ENCODE measurements at places on chromosomes 3 and 15.

DNA sequence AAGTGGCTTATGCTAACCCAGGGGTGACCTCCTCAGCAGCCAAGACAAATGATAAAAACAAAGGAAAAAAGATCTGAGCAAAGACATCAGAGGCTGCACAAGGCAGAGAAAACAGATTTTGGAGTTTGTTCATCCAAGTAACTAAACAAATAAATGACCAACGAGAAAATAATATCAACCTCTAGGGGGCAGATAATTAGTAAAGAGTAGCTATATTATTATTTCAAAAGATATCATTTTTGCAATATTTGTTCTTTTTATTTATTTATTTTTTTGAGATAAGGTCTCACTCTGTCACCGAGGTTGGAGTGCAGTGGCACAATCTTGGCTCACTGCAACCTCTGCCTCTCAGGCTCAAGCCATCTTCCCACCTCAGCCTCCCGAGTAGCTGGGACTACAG is 101.8 kb downstream of the PCCB start:
- H3K36me3 ChIP-seq, result no peaks in the 10 kb centered on the region
- H3K4me1 ChIP-seq, result no peaks in the 10 kb centered on the region
- no peak overlapping the region for H3K4me3 ChIP-seq
- no peaks in the 10 kb centered on the region for H3K27me3 ChIP-seq

- no peaks in the 10 kb centered on the region for H3K4me1 ChIP-seq
- H3K4me3 ChIP-seq, result no peak overlapping the region
- no peak overlapping the region for H3K27ac ChIP-seq
- DNase-seq, result no peak
Observed at GRCh38 chr3:105505170-105505569, 138.5 kb downstream of the ALCAM start.

DNA sequence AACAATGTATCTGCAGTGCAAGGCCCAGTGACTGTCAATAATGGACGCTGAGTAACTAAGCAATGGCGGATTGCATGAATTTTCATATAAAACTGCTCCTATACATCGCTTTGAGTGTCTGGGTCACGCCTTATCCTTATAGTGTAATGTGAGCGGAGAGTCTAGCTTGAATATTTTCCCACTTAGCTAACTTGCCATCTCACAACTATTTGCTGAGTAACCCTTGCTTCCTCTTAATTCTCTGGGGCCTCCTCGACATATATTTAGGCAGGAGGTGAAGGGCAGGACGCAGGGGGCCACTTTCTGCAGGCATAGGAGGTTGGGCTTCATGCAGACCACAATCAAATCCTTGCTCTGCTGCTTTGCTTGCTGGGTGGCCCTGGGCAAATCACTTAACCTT is 24.0 kb downstream of the ST8SIA2 start:
- no peak overlapping the region for H3K4me3 ChIP-seq
- no peaks in the 10 kb centered on the region for H3K27me3 ChIP-seq
- no peaks in the 10 kb centered on the region for H3K36me3 ChIP-seq
- DNase-seq, result no peak
- H3K27ac ChIP-seq, result no peak overlapping the region

GRCh38 chr15:38476120-38476519 is 22.2 kb downstream of the FAM98B start:
- H3K4me1 ChIP-seq, result peaks cover 5% of the 10 kb centered on the region
- H3K4me3 ChIP-seq, result no peak overlapping the region
- no peak for DNase-seq
- H3K27ac ChIP-seq, result no peak overlapping the region

GRCh38 chr3:127193341-127193740 is 410 bp downstream of the PRR23E start:
- no peak for DNase-seq
- no peaks in the 10 kb centered on the region for H3K36me3 ChIP-seq
- no peak overlapping the region for H3K27ac ChIP-seq
- H3K4me3 ChIP-seq, result no peak overlapping the region
- H3K27me3 ChIP-seq, result no peaks in the 10 kb centered on the region
- H3K4me1 ChIP-seq, result no peaks in the 10 kb centered on the region

DNA sequence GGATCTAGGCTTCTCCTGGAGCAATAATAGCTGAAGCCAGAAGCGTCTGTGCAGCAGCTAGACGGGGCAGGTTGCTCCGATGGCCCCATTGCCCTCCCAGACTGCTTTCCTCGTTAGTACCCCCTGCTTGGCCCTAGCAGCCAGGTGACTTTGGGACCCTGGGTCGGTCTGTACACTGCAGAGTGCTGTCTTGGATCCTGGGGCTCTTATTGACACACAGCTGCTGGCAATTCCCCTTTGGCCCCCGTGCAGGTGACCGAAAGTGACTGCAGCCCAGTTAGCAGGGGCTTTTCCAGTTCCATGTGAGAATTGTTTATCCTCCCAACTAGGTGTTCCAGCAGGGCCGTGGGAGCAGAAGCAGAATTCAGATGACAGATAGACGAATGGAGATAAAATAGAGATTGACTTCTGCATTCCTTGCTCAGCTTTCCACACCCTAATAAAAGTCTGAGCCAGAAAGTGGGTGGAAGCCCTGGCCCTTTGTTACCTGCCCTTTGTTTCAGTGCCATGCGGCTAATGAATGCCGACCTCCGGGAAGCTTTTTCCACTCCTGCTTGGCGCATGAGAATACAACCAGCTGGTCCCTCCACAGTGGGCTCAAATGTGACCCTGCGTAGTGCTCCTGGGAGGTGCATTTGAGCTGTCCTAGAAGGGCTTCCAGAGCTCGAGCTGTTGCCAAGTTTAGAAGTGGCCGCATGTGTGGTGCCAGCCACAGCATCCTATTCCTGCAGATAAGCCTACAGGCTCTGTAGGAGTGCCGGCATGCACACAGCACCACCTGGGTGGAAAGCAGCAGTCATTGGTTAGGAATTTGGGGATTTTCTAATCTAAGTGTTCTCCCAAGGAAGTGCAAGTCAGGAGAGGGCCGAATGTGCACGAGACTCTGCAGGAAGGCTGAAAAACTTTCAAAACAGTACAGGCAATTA is 94.4 kb downstream of the SLCO3A1 start:
- no peak for DNase-seq
- no peaks in the 10 kb centered on the region for H3K36me3 ChIP-seq
- no peaks in the 10 kb centered on the region for H3K27me3 ChIP-seq
- H3K4me1 ChIP-seq, result no peaks in the 10 kb centered on the region

DNA sequence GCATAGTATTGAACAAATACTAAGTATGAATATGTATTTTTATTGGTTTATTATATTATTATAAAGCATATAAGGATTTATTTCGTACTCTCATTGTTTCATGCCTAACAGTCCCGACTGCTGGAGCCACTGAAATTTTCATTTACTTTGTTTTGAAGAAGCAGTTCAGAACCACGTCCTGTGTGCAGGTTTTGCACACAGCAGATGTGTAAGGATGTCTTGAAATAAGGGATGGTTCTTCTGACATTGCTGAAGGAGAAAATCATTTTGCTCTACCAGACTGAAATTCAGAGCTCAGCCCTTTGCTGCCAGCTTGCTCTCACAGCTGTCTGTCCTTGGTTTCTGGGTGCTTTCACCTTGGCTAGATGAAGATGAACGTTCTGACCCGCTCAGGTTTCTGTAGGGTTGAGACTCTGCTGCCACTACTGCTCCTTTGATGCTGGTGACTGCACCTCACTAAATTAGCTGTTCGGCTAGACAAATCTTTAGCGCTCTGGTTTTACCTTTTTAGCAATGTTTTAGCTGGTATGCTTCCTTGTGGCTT is 54.2 kb downstream of the UBE2E1 start:
- peaks cover 26% of the 10 kb centered on the region for H3K4me1 ChIP-seq
- no peaks in the 10 kb centered on the region for H3K36me3 ChIP-seq

- no peak for DNase-seq
- no peaks in the 10 kb centered on the region for H3K36me3 ChIP-seq
- H3K27me3 ChIP-seq, result no peaks in the 10 kb centered on the region
- H3K4me3 ChIP-seq, result no peak overlapping the region
- H3K4me1 ChIP-seq, result peaks cover 28% of the 10 kb centered on the region
Observed at GRCh38 chr3:187920913-187921312, 175.6 kb upstream of the BCL6 start.

- DNase-seq, result no peak
- peak overlapping the region; percentile 41 for H3K27ac ChIP-seq
- no peak overlapping the region for H3K4me3 ChIP-seq
- no peaks in the 10 kb centered on the region for H3K27me3 ChIP-seq
Observed at GRCh38 chr15:67147396-67147949, 82.1 kb downstream of the SMAD3 start.

DNA sequence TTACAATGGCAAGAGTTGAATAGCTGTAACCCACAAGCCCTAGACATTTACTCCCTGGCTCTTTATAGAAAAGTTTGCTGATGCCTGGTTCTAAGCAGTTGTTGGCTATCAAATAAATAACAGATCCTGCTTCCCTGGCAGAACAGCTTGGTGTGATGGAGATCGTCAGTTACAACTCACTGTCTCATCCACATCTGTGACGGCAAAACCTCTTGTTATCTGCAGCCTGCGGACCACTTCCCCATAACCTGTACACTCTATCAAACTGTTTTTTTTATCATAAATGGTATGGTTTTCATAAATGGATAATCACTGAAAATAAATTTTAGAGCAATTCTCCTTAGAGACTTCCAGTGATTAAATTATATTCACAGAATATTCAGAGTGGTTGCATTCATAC is 14.1 kb downstream of the ZDHHC3 start:
- no peaks in the 10 kb centered on the region for H3K4me1 ChIP-seq
- no peak for DNase-seq
- H3K27ac ChIP-seq, result no peak overlapping the region
- peaks cover 21% of the 10 kb centered on the region for H3K36me3 ChIP-seq

GRCh38 chr15:68354268-68354667 is 76.7 kb downstream of the FEM1B start:
- DNase-seq, result no peak
- H3K36me3 ChIP-seq, result no peaks in the 10 kb centered on the region
- no peaks in the 10 kb centered on the region for H3K27me3 ChIP-seq
- no peak overlapping the region for H3K27ac ChIP-seq
- no peaks in the 10 kb centered on the region for H3K4me1 ChIP-seq
- no peak overlapping the region for H3K4me3 ChIP-seq

- H3K36me3 ChIP-seq, result no peaks in the 10 kb centered on the region
- peak; percentile 25 for DNase-seq
- H3K27me3 ChIP-seq, result no peaks in the 10 kb centered on the region
- no peaks in the 10 kb centered on the region for H3K4me1 ChIP-seq
- H3K27ac ChIP-seq, result no peak overlapping the region
- no peak overlapping the region for H3K4me3 ChIP-seq
Observed at GRCh38 chr3:50550079-50550736, 17.3 kb downstream of the C3orf18 start.

GRCh38 chr3:157618075-157618760 is 115.0 kb upstream of the VEPH1 start:
- DNase-seq, result no peak
- H3K27me3 ChIP-seq, result no peaks in the 10 kb centered on the region
- no peak overlapping the region for H3K27ac ChIP-seq
- H3K36me3 ChIP-seq, result no peaks in the 10 kb centered on the region
- no peak overlapping the region for H3K4me3 ChIP-seq

GRCh38 chr3:54146506-54147239 is 24.3 kb downstream of the CACNA2D3 start:
- H3K4me3 ChIP-seq, result no peak overlapping the region
- DNase-seq, result no peak
- no peaks in the 10 kb centered on the region for H3K4me1 ChIP-seq

DNA sequence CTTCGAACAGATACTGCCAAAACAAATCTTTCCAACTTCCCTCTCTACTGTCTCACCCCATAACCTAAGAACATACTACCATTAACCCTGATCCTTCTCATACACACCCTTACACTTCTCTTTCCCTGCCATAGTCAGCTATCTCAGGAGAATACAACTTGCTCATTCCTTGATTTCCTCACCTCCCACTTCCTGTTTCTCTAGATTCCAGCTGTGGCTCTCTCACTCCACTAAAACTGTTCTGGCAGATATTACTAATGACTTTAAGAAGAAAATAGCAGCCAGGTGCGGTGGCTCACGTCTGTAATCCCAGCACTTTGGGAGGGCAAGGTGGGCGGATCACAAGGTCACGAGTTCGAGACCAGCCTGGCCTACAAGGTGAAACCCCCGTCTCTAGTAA is 4.6 kb downstream of the LSG1 start:
- peaks cover 11% of the 10 kb centered on the region for H3K4me1 ChIP-seq
- no peak overlapping the region for H3K4me3 ChIP-seq
- no peaks in the 10 kb centered on the region for H3K27me3 ChIP-seq
- DNase-seq, result no peak

DNA sequence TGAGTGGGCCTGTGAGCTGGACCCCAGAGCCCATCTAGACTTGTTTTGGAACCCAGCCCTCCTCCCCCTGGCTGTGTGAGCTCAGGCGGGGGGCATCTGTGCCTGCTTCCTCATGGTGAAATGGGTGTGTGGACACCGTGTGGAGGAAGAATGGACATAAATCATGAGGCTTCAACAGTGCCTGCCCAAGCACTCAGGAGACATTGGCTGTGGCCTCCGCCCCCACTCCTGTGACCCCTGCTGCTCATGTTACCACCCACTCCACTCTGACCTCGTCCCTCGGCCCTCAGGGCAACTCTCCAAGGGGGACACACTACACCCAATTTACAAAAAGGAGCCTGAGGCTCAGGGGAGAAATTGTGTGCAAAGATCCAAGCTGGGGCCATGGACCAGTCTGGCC is 16.6 kb downstream of the TPRA1 start:
- peaks cover 49% of the 10 kb centered on the region for H3K36me3 ChIP-seq
- no peaks in the 10 kb centered on the region for H3K4me1 ChIP-seq
- H3K27me3 ChIP-seq, result no peaks in the 10 kb centered on the region
- H3K4me3 ChIP-seq, result no peak overlapping the region

GRCh38 chr3:71048948-71049347 is 534.6 kb downstream of the FOXP1 start:
- peak overlapping the region; percentile 71 for H3K27ac ChIP-seq
- peaks cover 5% of the 10 kb centered on the region for H3K36me3 ChIP-seq
- peaks cover 93% of the 10 kb centered on the region for H3K4me1 ChIP-seq
- H3K4me3 ChIP-seq, result no peak overlapping the region

- H3K36me3 ChIP-seq, result no peaks in the 10 kb centered on the region
- no peaks in the 10 kb centered on the region for H3K4me1 ChIP-seq
- no peak overlapping the region for H3K4me3 ChIP-seq
- no peak for DNase-seq
Observed at GRCh38 chr3:147269907-147270306, 136.4 kb downstream of the ZIC4 start.

DNA sequence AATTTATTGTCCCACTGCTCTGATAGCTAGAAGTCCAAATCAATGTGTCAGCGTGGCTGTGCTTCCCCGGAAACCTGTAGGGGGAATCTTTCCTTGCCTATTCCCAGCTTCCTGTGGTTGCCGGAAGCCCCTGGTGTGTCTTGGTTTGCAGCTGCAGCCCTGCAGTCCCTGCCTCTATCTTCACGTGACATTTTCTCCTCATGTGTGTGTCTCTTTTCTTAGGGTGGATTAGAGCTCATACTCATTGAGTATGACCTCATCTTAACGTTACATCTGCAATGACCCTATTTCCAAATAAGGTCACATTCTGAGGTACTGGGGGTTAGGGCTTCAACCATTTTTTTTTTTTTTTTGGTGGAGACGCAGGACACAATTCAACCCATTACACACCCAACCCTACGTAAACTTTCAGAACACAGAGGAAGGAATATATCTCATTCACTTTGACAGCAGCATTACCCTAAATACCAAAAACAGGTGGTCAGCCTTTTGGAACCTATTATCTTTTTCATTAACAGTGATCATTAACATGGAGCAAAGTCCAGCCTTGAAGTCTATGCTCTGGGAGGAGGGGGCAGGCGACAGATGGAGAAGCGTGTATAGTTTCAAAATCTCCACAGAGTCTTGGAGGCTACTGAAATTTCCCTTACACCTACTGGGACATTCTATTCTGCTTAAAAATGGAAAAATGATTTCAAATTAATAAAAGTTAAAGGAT is 88.6 kb downstream of the RYK start:
- no peaks in the 10 kb centered on the region for H3K27me3 ChIP-seq
- no peak for DNase-seq
- no peaks in the 10 kb centered on the region for H3K4me1 ChIP-seq
- H3K36me3 ChIP-seq, result peaks cover 36% of the 10 kb centered on the region

Measured in naive thymus-derived CD4-positive, alpha-beta T cell (primary cell).